ENCODE measurements at places on chromosomes 7 and 10. TPM values are rescaled to one million over a fixed set of nuclear protein-coding genes. Genes with fewer than 3 reads are reported as not detected.

The METTL27 gene
- total RNA-seq: 5.2 TPM

The KLF14 gene
- not detected for total RNA-seq

DNA sequence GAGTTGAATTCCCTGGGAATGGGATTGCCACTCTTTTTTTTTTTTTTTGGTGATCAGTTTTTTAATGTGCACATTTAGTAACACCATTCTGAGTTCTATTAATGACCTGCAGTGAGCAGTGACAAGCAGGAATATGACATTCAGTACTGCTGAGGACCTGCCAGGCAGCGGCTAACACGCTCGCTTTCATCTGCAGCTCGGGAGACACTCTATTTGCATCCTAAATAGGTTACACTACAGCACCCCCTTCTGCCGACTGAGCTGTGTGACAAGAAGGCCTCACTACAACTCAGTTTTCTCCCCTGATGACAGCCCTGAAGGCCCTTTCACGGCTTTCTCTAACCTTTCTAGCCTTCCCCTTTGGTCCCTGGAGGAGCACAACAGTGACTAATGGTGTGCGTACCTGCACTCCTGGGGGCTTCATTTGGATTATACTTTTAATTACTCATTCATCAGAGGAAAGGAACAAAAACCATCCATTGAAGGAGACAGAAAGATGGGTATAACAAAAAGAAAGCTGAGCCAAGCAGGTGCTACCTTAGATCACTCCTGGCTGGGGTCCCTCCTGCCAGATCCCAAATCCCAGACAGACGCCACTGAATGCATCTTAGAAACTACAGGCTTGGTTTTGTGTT lies 872.4 kb downstream of the LRMDA start:
- peak; percentile 87 for DNase-seq

DNA sequence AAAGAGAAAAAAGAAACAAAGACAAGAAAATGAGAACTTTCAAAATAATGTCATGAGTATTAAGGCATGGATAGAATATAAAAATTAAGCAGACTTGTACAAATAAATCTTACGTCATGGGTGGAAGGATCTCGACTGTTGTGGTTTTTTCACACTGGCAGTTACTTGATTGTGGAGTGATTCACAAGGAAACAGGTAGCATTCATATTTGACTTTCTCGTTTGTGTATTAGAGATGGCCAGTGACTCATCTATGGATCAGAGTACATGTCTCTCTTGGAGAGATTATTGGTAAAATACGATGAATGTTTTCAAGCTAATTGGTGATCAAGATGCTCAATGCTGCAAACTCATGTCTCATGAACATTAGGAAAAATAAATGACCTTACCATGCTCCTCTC lies 564.3 kb downstream of the GATA3 start:
- DNase-seq: no peak

- DNase-seq: no peak
Measured at GRCh38 chr10:131245475-131246059, 66.0 kb downstream of the TCERG1L start.

DNA sequence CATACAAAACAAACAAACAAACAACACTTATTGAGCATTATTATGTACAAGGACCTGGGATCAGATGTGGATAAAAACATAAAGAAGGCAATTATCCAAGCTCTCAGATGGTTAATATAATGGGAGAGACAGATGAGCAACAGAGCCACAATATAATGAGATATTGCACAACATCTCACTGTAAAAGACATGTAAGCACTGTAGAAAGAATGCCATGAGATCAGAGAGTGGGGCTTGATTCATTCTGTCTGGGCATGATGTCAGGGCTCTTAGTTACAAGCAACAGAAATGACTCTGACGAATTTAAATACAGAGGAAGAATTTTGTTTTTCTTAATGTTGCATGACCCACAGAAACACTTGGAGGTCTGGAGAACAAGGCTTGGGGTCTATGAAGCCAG lies 164.7 kb upstream of the PLXDC2 start:
- DNase-seq: peak; percentile 90

GRCh38 chr7:2087744-2088143 lies 145.0 kb downstream of the MAD1L1 start:
- DNase-seq: no peak

- DNase-seq: peak; percentile 85
Measured at GRCh38 chr7:91240376-91240941, 23.8 kb upstream of the FZD1 start.

DNA sequence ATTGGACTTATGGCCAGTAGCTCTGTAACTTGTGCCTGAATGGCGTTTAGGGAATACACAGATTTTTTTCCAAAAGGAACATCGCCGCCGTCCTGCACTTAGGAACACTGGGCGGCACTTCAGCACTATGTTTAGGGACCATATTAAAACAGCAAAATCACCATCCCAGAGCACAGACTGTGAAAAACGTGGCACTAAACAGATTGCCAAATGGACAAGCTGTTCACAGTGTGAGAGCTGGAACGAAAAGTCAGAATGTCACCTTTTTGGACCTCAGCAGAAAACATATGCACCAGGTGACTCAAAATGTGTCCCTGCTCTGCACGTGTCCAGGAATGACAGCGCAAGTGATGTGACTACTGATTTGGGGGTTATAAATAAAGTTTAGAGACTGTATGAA lies 87.9 kb downstream of the ODAD2 start:
- no peak for DNase-seq

GRCh38 chr10:76970711-76971519 lies 666.7 kb downstream of the KCNMA1 start:
- no peak for DNase-seq

- peak; percentile 49 for DNase-seq
Measured at GRCh38 chr10:78312197-78313047, 278.8 kb downstream of the RPS24 start.
